ENCODE measurements at places on chromosomes 13 and 19.

DNA sequence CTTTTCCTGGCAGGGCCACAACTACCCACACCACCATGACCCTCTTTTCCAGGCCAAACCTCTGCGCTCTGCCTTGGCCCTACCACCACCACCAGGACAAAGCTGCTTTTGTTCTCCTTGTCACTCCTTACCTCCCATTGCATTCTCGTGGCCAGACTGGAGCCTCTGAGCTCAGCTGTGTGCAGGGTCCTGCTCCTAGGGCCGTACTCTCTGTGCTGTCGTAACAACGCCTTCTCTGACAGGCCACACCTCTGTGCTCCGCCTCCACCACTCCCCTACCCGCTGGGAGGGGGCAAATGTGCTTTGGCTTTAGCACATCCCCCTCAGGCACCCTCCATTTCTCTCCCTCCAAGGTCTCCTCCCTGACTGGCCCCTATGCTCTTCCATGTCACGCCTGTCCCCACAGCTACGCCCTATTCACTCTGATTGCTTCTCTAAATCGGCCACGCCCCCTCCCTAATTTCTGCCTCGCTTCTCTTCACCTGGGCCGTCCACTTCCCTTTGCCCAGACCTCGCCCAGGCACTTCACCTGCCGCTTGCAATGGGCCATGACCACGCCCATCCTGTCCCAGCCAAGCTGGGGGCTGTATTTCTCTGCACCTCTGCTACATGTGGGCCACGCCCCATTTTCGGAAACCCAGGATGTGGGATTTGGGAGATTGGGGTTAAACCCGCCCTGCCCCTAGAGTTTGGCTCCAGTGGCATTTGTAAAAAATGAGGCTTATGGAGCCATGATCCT, 472.3 kb downstream of the KLF12 start:
- no peak for DNase-seq

DNA sequence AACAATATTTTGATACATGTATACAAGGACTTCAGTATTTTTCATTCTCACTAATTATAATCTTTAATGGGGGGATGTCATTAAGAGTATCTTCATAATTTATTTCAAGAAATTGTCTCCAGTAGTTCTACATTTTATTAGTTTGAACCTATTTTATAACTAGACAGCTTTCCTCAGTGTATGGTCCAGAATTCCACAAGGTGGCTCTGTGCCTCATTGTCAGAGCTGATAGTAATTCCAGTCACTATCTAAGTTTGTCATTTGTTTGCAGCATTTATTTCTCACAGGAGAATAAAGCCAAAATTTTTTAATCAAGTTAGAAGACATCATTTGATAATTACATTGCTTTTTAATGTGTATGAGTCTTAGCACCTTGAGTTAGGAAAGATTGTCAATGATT, 1633.0 kb upstream of the PCDH20 start:
- DNase-seq: no peak

GRCh38 chr19:45663800-45664199, 4.2 kb upstream of the GIPR start:
- DNase-seq: no peak

GRCh38 chr13:98022210-98022609, 68.7 kb downstream of the IPO5 start:
- DNase-seq: no peak

GRCh38 chr19:13861392-13861713, 15.6 kb upstream of the NANOS3 start:
- DNase-seq: no peak

DNA sequence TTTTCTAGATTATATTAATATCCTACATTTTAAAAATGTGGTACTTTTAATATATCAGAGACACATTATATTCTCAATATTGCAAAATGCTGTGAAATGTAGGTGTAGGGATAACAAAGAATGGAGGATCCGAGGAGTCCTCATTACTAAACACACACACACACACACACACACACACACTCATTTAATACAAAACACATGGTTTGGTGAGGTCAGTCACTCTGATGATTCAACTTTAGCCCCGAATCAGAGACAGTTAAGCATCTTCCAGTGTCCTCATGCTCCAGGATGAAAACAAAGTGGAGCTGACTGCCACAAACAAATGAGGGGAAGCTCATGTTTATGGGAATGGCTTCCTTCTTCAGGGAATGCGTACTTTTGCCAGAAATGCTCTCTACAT, 147.5 kb downstream of the CYSLTR2 start:
- no peak for DNase-seq

GRCh38 chr13:25771641-25772478, 280.0 kb downstream of the SHISA2 start:
- DNase-seq: no peak

- no peak for DNase-seq
Observed at GRCh38 chr13:22062478-22063205, 391.8 kb downstream of the FGF9 start.

GRCh38 chr13:79427265-79427664, 21.2 kb upstream of the RBM26 start:
- DNase-seq: no peak

GRCh38 chr13:112029143-112029542, 37.8 kb upstream of the SOX1 start:
- no peak for DNase-seq

- peak; percentile 69 for DNase-seq
Observed at GRCh38 chr19:38263689-38264485, 486 bp upstream of the SPINT2 start.

- no peak for DNase-seq
Observed at GRCh38 chr19:41999071-41999877, 5.2 kb upstream of the ATP1A3 start.

- DNase-seq: no peak
Observed at GRCh38 chr19:33430674-33431277, 57.3 kb downstream of the CEBPG start.

GRCh38 chr19:17576758-17577456, 21.5 kb downstream of the COLGALT1 start:
- DNase-seq: no peak

DNA sequence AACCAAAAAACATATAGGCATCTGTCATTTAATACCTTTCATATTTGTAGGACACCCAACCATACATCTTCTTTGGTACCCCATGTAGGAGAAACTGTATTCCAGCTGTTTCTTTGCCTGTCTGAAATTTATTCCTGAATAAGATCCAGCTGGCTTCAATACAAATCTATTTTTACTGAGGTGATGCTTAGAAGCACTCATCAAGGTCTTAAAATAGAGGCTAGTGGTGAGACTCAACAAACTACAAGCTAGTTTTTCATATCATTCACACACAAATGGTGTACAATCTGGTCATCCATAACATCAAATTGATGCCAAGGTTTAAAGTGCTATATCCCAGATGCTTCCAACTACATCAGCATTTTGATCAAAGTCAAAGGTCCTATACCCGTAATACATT, 1071.3 kb upstream of the MIR17HG start:
- no peak for DNase-seq

DNA sequence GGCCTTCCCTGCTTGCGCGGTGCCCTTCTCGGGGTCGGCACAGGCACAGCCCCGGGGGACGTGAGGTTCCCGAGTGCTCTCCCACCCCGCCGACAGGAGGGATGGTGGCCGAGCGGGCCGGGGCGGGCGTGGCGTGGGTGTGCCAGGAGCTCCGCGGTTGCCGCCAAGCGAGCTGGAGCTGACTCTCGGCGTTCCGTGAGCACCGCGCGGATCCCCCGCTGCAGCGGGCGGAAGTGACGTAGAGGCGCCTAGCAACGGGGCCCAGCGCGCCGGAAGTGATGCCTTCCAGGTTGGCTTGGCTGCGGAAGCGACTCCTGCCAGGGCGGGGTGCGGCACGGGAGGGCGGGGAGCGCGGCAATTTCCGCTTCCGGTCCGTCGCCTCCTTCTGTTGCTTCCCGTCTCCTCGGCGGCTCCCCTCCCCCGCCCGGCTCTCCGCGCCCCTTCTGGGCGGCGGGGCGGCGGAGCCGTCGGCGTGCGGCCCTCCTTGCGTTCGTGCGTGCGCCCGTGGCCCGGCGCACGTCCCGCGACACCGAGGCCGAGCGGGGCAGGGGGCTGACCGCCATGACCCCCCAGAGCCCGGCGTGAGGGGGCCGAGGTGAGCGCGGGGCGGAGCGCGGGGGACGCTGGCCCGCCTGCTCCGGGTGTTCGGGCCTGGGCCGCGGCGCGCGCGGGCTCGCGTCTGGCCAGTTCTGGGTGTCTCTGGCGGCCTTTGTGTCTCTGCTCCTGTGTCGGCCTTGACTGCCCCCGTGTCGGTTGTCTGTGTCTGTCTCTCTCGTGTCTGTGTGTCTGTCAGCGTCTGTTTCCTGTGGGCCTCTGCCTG, at the start of gene EPN1:
Gene EPN1 (plus strand): TSS at position 386 of the 820 bp plus-strand sequence. CDS start 3,402 bp downstream, outside the sequence.
- DNase-seq: peak; percentile 94

DNA sequence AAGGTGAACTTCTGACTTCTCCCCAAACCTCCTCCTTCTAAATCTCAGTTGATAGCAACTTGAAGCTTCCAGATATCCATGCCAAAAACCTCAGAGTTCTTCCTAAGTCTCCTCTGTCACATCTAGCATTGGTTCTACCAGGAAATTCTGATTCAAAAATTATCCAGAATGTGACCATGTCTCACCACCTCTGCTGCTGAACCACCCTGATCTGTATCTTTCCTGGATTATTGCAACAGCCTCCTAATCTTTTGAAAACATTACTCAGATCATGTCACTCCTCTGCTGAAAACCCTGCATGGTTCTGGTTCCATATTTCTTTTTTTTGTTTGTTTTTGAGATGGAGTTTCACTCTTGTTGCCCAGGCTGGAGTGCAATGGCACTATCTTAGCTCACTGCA, 78.7 kb upstream of the TNFSF11 start:
- no peak for DNase-seq

DNA sequence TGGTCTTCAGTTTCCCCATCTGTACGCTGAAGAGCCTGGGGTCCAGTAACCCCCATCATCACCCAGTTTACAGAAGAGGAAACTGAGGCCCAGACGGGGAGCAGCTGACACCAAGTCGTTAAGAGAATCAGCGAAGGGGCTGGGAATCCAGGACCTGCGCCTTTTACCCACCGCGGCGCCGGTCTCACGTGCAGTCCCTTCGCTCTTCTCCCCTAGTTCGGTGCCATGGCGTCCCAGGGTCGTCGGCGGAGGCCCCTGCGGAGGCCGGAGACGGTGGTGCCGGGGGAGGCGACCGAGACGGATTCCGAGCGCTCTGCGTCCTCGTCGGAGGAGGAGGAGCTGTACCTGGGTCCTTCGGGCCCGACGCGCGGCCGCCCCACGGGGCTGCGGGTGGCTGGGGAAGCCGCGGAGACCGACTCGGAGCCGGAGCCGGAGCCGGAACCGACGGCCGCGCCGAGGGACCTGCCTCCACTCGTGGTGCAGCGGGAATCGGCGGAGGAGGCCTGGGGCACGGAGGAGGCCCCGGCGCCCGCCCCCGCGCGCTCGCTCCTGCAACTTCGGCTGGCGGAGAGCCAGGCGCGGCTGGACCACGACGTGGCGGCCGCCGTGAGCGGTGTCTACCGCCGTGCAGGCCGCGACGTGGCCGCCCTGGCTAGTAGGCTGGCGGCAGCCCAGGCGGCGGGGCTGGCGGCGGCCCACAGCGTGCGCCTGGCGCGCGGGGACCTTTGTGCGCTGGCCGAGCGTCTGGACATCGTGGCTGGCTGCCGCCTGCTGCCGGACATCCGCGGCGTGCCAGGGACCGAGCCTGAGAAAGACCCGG, 698 bp downstream of the BLOC1S3 start:
- no peak for DNase-seq

DNA sequence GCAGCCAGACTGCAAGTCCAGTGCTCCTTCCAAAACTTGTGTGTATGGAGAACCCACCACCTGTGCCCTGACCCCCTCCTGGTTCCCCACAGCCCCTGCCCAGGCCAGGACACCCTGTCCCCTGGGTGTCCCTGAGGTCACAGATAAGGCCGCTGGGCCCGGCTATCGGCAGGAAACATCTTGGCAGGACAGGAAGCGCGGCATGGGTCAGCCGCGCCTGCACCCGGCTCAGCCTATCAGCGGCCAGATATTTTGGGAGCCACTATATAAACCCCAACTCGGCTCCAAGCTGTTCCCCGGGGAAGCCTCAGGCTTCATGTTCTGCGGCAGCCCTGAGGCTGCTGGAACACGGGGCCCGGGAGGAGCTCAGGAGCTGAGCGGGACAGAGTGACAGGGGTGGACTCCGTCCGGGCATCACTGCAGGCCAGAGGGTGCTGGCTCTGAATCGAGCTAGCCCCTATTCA, 60.8 kb downstream of the AP1M1 start:
- peak; percentile 97 for DNase-seq

- no peak for DNase-seq
Observed at GRCh38 chr19:51173681-51174080, 31.6 kb downstream of the SIGLEC7 start.

DNA sequence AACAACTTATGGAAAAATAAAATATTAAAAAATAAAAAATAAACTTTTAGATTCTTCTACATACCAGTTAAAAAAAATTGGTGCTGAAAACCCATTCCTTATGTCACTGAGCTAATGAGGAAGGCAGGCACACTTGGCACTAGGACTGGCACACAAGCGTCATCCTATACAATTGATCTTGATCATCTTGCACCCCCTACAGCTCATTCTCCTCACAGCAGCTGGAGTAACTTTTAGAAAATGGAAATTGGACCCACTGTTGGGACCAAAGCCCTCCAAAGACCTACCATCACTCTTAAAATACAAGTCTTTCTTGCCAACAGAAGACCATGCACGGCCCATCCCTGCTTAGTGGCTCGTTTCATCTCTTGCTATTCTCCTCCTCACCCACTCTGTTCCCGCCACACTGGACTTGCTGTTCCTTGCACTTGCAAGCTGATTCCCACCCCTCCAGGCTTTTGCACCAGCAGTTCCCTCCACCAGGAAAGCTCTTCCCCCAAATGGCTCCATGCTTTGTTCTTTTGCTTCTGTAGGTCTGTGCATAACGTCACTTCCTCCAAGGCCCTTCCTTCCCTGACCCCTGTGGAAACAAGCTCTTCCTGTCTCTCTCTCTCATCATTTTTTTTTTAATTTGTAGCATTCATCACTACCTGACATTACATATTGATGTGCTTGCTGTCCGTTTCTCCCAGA, 11.6 kb downstream of the CTU1 start:
- no peak for DNase-seq

- DNase-seq: no peak
Observed at GRCh38 chr13:102940770-102941169, 94.9 kb downstream of the ERCC5 start.

DNA sequence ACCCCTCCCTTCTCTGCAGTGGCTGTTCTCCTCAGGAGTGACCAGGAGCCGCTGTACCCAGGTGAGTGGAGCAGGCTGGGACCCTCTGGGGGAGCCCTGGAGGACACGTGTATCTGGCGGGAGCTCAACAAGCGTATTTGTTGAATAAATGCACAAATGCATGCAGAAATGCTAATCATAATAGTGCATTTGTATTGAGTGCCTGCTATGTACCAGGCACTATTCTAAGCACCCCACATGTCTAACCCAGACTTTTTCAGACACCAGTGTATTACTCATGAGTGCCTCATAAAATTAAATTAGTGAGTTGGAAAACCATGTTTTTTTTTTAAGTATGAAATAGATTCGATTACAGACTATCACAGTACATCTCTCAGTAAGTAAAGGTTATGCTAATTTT, 7.9 kb downstream of the HPN start:
- no peak for DNase-seq

DNA sequence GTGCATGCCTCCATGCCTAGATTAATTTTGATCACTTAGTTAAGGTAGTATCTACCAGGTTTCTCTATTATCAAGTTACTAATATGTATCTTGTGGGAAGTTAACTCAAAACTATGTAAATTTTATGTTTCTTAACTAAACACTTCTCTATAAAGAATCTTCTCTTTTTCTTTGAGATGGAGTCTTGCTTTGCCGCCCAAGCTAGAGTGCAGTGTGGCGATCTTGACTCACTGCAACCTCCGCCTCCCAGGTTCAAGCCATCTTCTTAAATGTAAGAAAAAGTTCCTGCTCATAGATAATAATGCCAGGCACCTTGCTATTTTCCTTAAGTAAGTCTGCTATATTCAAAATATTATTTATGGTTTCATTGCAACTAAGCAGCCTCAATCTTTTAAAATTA, 58.4 kb downstream of the ELF1 start:
- no peak for DNase-seq
